Activated CD4-positive, alpha-beta T cell treated with anti-CD3 and anti-CD28 coated beads for 24 hours (primary cell): ENCODE measurements at places on chromosomes 13 and 19.

- DNase-seq, result peak; percentile 45
Measured at GRCh38 chr13:48156466-48156865, 61.6 kb upstream of the MED4 start.

DNA sequence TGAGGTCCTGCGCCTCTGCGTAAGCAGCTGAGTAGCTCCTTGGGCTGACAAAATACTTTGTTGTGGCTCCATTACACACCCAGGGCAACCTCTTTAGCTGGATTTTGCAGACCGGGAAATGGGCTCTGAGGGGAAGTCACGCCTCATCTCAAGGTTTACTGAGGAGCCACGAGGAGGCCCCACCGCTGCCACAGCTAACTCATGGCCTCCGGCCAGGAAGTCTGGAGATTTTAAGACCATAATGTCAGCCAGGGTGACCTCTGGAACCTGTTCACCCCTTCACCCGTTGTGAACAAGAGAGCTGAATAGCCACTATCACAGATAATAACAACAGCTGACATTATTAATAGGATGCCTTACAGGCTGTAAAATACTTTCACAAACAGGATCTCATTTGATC is 351.3 kb upstream of the TMTC4 start:
- no peak for DNase-seq

- DNase-seq, result no peak
Measured at GRCh38 chr19:46564701-46565100, 36.4 kb upstream of the CALM3 start.

GRCh38 chr19:2381148-2381820 is 21.2 kb downstream of the TMPRSS9 start:
- DNase-seq, result no peak

DNA sequence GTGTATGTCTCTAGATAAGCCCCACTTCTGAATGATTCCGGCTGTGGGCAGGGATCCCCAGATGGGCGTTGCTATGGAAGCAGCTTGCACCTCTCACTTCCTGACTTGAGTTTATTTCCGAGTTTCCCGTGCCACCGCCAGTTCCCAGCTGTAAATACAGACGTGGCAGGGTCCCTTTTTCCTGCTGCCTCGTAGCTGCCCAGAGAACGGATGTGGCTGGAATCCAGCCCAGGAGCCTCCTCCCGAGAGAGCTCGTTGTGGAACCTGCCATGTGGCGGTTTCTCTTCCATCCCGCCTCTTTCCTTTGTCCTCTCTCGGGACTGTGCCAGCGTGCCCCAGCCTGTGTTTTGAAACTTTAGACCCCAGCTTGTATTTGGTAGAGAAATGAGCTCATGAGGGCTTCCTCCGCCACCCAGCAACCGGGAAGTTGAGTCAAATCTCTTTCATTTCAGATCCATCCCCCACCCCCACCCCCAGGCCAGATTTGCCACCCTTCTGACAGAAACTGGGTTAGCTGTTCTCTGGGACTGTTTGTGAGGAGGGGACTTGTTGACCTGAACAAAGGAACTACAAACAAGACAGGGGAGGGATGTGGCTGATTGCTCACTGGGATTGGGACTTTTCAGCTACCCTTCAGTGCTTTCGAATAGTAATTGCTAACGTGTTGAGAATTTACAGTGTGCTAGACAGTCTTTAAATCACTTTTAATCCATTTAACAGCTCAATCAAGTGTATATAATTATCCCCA is 96.6 kb downstream of the SIPA1L3 start:
- DNase-seq, result no peak

DNA sequence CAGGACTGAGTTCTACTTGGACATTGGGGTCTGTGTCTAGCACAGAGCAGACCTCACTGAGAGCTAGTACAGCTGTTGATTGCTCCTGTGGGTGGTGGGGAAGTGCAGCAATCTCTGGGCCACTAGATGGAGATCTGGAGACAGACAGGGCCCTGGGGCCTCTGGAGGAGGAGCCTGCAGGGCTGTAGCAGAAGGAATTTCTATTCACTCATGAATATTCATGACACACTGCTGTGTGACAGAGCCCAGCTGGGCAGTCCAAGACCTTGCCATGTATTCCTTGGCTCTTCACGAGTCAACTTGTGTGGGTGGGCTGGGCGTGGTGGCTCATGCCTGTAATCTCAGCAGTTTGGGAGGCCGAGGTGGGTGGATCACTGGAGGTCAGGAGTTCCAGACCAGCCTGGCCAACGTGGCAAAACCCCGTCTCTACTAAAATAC is 37.5 kb downstream of the SUGP2 start:
- DNase-seq, result no peak

DNA sequence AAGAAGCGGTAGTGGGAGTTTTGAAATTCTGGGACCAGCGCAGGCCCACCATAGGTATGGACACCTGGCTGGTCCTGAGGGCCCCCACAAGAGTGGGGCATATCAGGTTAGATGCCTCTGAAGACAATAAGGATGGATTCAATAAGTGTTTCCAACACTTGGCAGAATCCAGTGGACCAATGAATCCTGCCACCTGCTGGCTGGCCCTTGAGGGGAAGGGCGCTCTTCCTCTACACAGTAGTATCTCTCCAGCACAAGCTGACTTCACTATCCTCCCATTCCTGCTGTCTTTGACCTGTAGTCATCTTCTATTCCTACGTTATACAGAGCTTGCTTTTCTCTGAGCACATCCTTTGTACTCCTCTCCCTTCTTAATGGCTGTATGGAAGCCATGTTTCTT is 199.7 kb upstream of the TSHZ3 start:
- no peak for DNase-seq

DNA sequence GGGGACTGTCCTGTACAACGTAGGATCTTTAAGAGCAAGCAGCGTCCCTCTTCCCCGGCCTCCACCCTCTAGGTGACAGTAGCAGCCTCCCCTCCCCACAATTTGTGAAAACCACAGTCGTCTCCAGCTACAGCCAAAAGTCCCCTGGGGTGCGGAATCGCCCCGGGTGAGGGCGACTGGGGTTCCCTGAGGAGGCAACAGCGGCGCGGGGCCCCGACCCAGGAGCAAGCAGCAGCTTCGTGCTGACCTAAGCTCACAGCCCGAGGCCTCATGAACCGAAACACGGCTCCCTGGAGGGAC is 322 bp downstream of the ZNF558 start:
- no peak for DNase-seq
